Pulmonary artery endothelial cell (primary cell): ENCODE measurements at places on chromosomes 16 and 17.

GRCh38 chr16:84090211-84090610 lies 26.5 kb downstream of the MBTPS1 start:
- no peak for DNase-seq

- no peak for DNase-seq
Measured at GRCh38 chr16:30619202-30619601, 9.0 kb upstream of the ZNF689 start.

- DNase-seq, result no peak
Measured at GRCh38 chr16:29024278-29024677, 39.4 kb downstream of the LAT start.

DNA sequence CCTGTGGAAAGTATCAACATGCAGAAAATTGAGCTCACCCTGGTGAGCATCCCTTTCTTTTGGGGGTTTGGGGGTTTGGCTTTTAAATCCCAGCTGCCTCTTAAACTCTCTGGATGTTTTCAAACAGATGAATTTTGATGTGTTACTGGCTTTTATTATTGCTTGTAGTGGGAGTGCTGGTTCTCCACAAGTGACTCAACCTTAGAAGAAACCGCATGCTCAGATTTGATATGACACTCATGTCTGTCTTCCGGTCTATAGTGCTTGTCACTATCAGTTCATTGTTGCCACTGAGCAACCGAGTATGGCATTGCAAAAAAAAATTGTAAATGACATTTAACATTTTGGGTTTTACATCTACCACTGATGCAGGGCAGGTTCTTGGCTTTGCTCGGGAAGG lies 104.5 kb downstream of the HS3ST4 start:
- no peak for DNase-seq

DNA sequence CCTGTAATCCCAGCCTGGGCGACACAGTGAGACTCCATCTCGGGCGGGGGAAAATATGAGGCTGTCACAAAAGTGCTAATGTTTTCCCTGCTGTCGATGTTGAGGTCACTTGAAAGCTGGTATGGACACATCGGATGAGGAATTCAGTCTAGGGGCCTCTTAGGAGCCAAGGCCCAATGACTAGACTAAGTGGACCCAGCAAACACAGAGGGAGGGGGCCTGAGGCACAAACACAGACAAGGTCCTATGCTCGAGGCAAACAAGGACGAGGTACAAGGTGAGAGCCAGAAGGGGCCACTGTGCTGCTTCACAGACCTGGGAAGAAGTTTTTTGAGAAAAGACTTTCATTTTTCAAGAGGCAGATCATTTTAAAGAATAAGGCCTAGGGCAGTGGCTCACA lies 15.2 kb downstream of the TRAP1 start:
- no peak for DNase-seq

DNA sequence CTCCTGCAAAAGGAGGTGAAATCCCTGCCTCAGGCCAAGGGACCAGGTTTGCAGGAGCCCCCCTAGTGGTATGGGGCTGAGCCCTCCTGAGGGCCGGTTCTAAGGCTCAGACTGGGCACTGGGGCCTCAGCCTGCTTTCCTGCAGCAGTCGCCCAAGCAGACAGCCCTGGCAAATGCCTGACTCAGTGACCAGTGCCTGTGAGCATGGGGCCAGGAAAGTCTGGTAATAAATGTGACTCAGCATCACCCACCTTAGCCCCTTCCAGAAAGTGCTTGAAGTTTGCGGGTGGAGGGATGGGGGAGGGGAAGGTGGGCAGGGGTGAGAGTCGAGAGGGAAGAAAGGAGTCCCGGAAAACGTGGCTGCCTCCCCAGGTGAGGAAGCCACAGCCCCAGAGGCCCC lies 2.1 kb downstream of the MC1R start:
- DNase-seq, result no peak

DNA sequence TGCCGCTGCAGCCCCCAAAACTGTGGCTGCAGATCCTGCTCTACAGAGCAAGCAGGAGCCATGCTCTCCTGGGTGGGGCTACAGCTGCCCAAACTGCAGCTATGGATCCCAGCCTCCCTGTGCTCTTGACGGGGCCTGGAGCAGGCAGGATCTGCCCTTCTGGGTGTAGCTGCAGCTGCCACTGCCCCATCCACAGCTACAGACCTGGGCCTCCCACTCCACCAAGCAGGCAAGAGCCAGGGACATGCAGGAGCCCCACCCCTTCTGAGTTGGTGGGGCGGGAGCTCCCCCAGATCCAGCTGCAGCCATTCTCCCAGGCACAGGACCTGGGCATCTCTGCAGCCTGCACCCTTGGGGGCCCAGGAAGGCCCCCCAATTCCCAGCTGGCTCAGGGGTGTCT lies 551.2 kb upstream of the CA10 start:
- DNase-seq, result no peak

DNA sequence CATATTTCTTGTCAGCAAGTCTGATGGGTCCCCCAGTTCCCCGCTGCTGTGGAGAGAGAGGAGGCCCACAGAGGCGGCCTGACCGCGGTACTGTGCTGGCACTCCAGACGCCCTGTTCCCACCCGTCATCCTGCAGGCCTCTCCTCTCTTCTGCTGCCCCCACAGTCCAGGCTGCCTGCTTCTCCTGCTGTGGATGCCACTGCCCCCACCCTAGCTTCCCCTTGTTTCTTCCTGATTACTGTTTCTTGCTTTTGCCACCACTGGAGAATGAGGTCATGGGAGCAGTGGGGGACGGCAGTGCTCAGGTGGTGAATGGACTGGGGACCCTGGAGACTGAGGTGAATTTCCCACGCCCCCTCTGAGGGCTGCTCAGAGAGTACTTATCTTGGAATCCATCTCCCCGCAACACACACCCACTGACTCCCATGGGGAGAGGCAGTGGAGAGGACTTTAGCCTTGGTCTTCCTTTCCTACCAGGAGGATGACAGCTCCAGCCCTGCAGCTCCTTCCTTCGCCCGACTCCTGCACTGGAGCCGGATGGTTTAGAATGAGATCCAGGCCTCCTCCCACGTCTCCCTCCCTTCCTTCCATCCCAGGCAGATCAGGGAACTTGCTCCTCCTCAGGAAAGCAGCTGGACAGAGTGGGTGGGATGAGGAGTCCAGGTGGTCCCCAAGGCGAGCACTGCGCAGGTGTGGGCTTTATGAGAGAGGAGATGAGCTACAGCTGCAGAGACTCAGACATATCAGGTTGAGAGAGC lies 60.4 kb downstream of the PLXDC1 start:
- no peak for DNase-seq

- peak; percentile 63 for DNase-seq
Measured at GRCh38 chr16:74448990-74449389, 27.7 kb upstream of the CLEC18B start.

- no peak for DNase-seq
Measured at GRCh38 chr17:68581863-68582645, 19.1 kb downstream of the FAM20A start.

GRCh38 chr16:7548796-7549318 lies 216.2 kb downstream of the RBFOX1 start:
- DNase-seq, result no peak
